Testis (tissue), 5 donors: ENCODE measurements at places on chromosomes 16 and 17. TPM values are rescaled to one million over a fixed set of nuclear protein-coding genes. Genes with fewer than 3 reads are reported as not detected.

ZNF624 gene
- total RNA-seq, result 17.3 TPM

RBL2 gene
- 99.1 TPM for total RNA-seq

RGS9 gene
- 7.9 TPM for total RNA-seq

GDPD1 gene
- total RNA-seq, result 11.7 TPM
